ENCODE measurements at places on chromosomes 1 and 21.
A peak's percentile ranks its signal among the peaks of the same experiment; 100 is the strongest.

DNA sequence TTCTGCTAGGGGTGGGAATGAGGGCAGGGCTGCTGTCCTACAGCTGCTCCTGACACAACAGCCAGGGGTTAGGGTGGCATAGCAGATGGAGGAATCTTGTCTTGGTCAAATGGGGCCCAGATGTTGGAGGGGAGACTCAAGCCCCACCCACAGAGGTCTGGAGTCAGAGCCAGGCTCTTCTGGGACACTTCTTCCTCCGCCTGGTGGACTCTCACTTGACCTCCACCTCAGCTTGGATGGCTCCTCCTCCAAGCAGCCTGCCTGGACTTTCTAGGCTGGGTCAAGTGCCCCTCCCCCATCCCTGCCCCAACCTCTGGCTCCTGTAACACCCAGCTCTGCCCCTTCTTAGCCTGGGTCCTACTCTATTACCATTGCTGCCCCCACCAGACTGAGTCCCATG is 35.5 kb downstream of the EPHA2 start:
- H3K36me3 ChIP-seq = peaks cover 5% of the 10 kb centered on the region
- H3K4me3 ChIP-seq = no peak overlapping the region
- no peak overlapping the region for H3K27ac ChIP-seq
- H3K4me1 ChIP-seq = peaks cover 40% of the 10 kb centered on the region
- H3K27me3 ChIP-seq = no peaks in the 10 kb centered on the region

DNA sequence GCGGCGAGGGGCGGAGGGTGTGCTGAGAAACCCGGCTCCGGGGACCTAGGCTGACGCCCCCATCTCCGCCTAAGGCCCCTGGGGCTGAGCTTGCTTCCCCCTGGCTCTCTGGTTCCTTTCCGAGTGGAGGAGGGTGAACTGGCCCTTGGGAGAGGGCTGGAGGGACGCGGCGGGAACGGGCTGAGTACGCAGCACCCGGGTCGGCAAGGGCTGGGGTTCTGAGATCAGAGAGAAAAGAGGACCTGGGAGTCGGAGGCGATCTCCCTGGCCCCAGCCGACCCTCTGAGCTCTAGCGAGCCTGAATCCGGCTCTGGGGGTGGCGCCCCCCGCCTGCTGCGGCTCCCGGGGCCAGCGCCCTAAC is 270.8 kb downstream of the FOXD2 start:
- H3K27me3 ChIP-seq = peaks cover 85% of the 10 kb centered on the region
- H3K36me3 ChIP-seq = peaks cover 1% of the 10 kb centered on the region
- DNase-seq = no peak
- no peak overlapping the region for H3K4me3 ChIP-seq
- H3K27ac ChIP-seq = no peak overlapping the region

DNA sequence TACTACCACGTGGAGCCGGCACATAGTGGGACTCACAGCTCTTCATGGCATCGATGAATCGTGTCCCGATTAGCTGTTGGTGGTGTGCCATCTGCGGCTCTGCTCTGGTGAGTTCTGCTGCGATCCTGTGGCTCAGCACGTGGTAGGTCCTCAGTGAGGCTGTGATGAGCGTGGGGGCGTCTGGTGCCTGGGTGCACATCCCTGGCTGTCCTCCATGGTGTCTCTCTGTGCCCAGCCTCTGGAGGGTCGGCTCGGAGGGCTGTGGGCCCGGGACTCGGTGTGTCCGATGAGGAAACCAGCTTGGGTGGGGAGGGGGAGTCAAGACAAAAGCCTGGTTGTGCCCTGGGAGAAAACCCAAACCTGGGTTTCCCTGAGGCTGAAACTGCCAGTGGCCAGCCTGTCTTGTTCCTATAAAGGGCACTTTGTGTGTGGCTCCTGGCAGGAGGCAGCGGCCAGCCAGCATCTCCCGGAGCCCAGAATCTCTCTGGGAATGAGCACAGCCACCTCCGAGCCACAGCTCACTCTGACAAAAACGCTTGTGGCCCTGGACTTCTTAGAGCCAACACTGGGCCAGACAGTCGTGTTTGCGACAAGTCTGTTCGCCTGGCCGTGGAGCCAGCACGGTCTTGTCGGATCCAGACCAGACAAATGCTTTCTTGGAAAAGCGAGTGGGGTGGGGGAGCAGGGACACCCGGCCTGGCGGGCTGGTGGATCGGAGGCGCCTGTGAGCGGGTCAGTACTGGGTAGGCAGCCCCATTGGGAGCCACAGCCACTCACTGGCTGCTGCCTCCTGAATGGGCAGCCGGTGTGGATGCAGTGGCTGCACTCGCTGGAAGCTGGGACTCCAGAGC is 31.8 kb downstream of the SPSB1 start:
- H3K4me3 ChIP-seq = no peak overlapping the region
- H3K4me1 ChIP-seq = no peaks in the 10 kb centered on the region
- H3K27ac ChIP-seq = no peak overlapping the region
- no peak for DNase-seq
- H3K36me3 ChIP-seq = no peaks in the 10 kb centered on the region

GRCh38 chr1:82565546-82565945 is 764.8 kb downstream of the ADGRL2 start:
- no peaks in the 10 kb centered on the region for H3K36me3 ChIP-seq
- no peak for DNase-seq
- no peak overlapping the region for H3K4me3 ChIP-seq
- no peaks in the 10 kb centered on the region for H3K4me1 ChIP-seq
- H3K27me3 ChIP-seq = no peaks in the 10 kb centered on the region

DNA sequence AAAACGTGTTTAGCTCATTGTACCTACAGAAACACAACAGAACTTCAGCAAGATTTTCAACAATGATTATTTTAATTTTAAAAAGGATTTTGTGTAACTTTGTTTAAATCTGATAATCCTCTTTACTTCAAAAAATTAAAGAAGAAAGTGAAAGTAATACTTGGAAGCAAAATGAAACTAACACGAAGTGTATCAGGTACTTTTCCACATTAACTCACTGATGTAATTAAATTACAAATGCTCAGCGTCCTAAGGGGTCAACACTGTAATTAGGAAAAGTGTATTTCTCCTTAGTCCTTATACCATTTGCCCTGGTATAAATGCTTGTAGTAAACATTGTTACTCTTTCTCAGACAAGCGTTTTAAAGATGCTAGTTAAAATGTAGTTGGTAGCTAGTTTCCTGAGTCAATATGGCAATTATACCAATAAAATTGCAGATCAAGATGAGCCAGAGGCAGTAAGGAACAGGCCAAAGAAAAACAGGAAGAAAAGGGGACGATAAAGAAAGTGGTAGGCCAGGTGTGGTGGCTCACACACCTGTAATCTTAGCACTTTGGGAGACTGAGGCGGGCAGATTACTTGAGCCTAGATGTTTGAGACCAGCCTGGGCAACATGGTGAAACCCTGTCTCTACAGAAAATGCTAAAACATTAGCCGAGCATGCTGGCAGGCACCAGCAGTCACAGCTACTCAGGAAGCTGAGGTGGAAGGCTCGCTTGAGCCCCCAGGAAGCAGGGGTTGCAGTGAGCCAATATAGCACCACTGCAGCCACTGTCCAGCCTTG is 553.0 kb downstream of the SMYD3 start:
- H3K4me3 ChIP-seq = peak overlapping the region; percentile 68
- no peaks in the 10 kb centered on the region for H3K27me3 ChIP-seq
- H3K4me1 ChIP-seq = peaks cover 24% of the 10 kb centered on the region
- DNase-seq = no peak
- no peaks in the 10 kb centered on the region for H3K36me3 ChIP-seq
- no peak overlapping the region for H3K27ac ChIP-seq

GRCh38 chr21:17045214-17045853 is 467.5 kb upstream of the CXADR start:
- no peaks in the 10 kb centered on the region for H3K4me1 ChIP-seq
- no peak overlapping the region for H3K4me3 ChIP-seq
- no peak overlapping the region for H3K27ac ChIP-seq

GRCh38 chr1:156428746-156429288 is 59.8 kb downstream of the RHBG start:
- peaks cover 95% of the 10 kb centered on the region for H3K27me3 ChIP-seq
- no peak overlapping the region for H3K27ac ChIP-seq
- H3K4me3 ChIP-seq = no peak overlapping the region
- peaks cover 3% of the 10 kb centered on the region for H3K36me3 ChIP-seq
- no peak for DNase-seq

DNA sequence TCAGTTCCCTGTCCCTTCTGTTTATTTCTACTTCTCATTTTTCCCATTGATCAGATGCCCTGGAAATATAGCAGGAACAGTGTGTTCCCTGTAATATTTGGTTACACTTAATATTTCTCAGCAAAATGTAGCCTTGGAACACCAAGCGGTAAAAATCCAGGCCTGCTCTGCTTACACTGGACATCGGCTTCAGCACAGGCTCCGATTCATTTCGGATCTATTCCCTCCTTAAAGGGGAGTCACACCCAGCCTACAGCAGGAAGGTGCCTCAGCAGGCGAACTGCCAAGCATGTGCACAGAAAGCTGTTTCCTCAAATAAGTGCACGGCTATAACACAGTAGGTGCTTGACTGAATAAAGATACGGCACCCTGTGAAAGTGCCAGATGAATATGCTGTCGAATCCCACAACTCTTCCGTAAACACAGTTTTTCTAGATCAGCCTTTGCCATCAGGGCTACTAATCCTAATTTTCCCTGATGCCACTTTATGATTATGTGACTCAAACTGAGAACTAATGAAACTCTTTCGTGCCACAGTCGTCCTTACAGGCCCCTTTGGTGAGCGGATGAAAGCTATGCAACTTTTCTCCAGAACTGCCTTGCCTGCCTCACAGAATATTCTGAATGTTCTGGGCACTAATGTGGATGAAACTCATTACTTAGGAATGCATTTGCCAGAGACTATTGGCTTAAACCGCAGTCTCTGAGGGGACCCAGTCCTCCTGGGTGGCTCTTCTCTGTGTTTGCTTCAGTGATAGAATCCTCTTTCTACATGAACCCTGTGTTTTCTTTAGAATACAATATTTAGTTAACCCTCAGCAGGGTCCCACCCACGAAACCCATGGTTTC is 275.5 kb upstream of the RUNX1 start:
- H3K4me1 ChIP-seq = no peaks in the 10 kb centered on the region
- DNase-seq = no peak
- no peak overlapping the region for H3K4me3 ChIP-seq
- peaks cover 8% of the 10 kb centered on the region for H3K27me3 ChIP-seq
- no peak overlapping the region for H3K27ac ChIP-seq
- H3K36me3 ChIP-seq = no peaks in the 10 kb centered on the region

GRCh38 chr1:206479183-206480125 is 9.2 kb downstream of the IKBKE start:
- no peak overlapping the region for H3K4me3 ChIP-seq
- H3K27me3 ChIP-seq = no peaks in the 10 kb centered on the region
- peak overlapping the region; percentile 3 for H3K27ac ChIP-seq
- peaks cover 41% of the 10 kb centered on the region for H3K36me3 ChIP-seq
- DNase-seq = peak; percentile 44
